ENCODE measurements at places on chromosomes 1 and 21. TPM values are rescaled to one million over a fixed set of nuclear protein-coding genes. Genes with fewer than 3 reads are reported as not detected.

The SYT14 gene
- 3.7 TPM for polyA plus RNA-seq

DNA sequence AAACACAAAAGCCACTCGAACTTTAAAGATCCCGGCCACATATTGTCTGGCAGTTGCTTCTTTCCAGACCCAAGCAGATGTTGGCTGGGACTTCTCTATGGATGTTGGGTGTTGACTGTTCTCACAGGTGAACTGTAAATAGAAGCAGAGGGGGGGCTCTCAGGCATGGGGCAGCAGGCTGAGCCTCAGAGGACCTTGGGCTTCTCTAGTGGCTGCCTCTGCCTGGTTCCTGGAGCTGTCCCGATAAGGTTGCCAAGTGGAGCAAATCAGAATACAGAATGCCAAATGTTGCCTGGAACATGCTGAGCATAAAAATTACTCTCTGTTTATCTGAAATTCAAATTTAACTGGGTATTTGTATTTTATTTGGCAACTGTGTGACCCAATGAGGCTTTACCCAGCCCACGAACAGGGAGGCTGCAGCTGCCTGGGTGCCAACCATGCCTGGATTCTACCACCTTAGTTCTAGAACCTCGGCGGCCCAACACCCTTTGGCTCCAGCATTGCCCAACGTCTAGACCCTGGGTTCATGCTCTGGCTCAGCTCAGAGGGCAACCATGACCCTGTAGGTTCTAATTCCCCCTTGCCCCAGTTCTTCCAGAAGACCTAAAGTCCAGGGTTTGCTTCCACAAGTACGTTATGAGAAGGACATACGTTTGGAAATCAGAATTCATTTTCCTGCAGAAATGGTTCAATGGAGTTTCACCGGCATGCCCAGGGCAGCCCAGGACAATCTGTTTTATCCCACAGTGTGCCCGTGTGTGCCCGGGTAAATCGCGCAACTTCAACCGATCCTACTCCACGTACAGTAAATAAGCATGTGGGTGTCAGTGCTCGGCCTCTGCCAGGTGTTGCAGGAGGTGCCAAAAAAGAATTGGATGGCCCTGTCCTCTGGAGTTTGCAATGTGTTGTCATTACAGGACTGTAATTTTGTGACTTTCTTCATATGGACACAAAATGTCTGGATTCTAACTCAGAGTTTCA is 5.4 kb upstream of the SLC45A1 start:
- no peak for DNase-seq

- peak; percentile 90 for DNase-seq
Measured at GRCh38 chr1:19398309-19398760, 86.2 kb downstream of the SLC66A1 start.

- DNase-seq, result no peak
Measured at GRCh38 chr1:221469476-221469875, 272.4 kb downstream of the DUSP10 start.

DNA sequence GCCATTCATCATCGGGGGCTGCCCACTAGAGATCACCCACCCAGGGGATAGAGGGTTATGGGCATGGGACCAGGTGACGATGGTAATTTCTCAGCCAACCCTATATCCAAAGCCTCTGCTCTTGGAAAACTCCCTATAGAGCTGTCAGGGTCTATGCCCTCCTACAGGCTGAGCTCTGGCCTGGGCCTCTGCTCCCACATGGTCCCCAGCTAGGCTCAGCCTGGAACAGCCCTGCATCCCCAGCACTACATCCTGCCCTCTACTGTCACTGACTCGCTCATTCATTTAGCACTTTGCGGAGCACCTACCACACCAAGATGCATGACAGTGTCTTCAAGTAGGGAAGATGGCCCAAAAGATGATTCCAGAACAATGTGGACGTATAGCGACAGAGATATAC is 45.0 kb upstream of the EPS8L3 start:
- DNase-seq, result no peak

DNA sequence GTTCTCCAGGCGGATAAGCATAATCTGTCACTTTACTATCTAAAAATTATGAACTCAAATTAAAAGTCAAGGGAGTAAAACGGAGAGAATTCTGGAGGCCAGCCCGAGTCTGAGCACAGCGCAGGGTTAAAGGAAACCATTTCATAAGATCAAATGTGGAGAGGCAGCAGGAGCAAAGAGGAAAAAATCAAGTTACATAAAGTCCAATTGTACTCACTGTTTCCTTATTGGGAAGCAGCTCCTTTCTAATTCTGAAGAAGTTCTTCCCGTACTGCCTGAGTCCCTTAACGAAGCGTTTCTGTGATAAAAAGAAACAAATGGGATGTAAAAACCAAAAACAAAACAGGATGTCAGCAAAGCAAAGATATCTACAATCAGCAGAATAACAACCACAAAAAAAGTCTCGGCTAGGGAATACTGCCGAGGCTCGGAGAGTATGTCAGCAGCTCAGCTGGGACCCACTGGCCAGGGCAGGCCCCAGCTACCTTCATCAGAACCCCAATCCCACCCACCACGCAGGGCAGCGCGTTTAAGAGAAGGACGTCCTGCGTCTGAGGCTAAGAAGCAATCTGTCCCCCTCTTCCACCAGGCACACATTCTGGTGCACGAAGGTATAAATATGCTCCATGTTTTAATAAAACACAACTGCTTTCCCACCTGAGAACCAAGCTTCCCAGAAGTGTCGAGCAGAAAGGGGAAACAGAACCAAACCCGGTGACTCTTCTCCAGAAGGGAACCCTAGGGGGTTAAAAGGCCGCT is 104.8 kb downstream of the SLC45A1 start:
- DNase-seq, result no peak

The LCE1A gene
- not detected for polyA plus RNA-seq

The ATP1A4 gene
- polyA plus RNA-seq, result not detected

GRCh38 chr1:44553127-44553758 is 121.0 kb downstream of the TMEM53 start:
- DNase-seq, result no peak

The MARK1 gene
- not detected for polyA plus RNA-seq

- no peak for DNase-seq
Measured at GRCh38 chr21:32779983-32780382, 8.4 kb upstream of the PAXBP1 start.

The BRINP3 gene
- 0.09 TPM for polyA plus RNA-seq

The REN gene
- polyA plus RNA-seq, result 0.72 TPM

- no peak for DNase-seq
Measured at GRCh38 chr1:90726986-90727480, 9.9 kb upstream of the BARHL2 start.

- DNase-seq, result no peak
Measured at GRCh38 chr21:39696618-39697017, 48.4 kb upstream of the IGSF5 start.

The SPATA17 gene
- 0.69 TPM for polyA plus RNA-seq

DNA sequence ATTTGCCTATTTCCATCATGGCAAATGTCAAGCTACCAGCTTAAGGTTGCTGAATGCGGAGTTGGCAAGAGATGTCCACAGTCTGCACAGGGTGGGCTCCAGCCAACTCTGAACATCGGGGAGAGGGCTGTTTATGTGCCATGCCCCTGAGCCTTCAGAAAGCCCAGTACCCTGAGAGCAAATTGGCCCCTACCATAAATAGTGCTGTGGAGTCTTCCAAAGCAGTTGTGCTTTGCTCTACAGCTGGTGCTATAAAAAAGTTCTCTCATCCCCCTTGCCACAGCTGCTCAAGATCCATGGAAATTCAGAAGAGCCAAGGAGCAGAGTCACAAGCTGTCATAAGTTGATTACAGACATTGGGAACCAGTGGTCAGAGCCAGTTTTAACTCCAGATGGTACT is 85.6 kb upstream of the CLDN14 start:
- no peak for DNase-seq

DNA sequence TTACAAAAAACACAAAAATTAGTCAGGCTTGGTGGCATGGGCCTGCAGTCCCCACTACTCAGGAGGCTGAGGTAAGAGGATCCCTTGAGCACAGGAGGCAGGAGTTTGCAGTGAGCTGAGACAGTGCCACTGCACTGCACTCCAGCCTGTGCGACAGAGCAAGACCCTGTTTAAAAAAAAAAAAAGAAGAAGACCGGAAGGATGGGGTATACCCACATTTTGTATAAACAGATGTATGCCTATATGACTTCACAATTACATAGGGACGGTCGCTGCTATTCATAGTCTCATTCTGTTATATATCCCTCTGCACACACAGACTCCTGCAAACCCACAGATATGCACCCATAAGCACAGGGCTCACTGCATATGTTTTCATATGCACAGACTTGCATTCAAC is 12.7 kb downstream of the LCK start:
- DNase-seq, result no peak

The MMEL1 gene
- polyA plus RNA-seq, result 0.10 TPM

- DNase-seq, result no peak
Measured at GRCh38 chr1:155093911-155094621, 15.4 kb downstream of the EFNA3 start.

The ATXN7L2 gene
- polyA plus RNA-seq, result 1.5 TPM

DNA sequence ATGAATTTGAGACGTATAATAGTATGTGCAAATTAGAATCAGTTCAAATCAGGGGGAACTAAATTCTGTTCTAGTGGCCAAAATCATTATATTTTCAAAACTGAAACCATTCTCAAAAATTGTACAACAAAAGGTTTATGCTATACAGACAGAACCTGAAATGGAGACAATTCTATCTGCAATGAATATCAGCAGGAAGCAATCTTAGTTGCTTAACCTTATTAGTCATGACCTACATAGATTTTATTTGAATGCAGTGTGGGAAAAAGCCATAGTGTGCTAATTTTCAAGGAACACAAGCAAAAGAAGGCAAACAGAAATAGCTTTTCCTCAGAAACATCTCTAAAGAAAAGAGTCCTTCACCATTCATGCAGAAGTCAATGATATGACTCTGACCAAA is 6.5 kb downstream of the AK5 start:
- no peak for DNase-seq

The GBP2 gene
- 56.8 TPM for polyA plus RNA-seq

DNA sequence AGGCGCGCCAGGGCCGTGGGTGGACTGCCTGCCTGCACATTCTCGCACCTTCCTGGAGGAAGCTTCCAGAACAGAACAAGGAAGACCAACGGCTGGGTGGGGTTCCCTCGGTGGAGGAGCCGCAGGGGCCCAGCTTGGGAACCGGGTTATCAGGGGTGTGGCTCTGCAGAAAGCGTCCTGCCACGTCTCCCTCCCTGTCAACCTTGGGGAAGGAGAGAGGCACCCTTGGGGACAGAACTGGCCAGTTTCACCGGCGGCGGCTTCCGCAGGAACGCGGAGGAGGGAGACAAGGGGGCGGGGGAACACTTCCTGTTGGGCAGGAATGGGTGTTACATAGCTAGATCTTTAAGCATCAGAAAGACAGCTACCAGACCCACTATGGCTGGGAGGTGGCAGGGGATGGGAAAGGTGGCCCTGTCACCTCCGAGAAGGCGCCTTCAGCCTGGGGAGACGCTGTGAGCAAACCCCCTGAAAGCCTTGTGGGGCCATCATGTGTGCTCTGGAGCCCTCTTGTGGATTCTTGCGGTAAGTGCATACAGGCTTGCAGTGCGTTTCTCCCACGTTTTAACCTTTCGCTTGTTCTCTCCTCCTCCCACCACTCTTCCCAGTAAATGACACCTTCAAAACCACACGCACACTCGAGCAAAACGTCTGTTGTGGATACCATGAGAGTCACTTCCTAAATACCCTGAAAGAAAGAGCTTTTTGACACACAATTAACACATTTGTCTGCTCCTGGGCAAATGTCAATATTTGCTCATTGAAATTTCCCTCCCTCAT is 3.8 kb upstream of the PLEKHA6 start:
- DNase-seq, result peak; percentile 29

DNA sequence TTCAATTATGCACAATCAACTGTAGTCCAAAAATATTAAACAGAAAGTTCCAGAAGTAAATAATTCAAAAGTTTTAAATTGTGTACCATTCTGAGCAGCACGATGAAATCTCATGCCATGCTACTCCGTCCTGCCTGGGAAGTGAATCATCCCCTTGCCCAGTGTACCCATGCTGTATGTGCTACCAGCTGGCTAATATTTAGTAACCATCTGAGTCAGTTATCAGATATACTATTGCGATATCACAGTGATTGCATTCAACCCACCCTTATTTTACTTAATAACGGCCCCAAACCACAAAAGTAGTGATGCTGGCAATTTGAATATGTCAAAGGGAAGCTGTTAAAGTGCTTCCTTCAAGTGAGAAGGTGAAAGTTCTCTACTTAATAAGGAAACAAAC is 56.2 kb downstream of the EVI5 start:
- DNase-seq, result no peak

The CAPN8 gene
- not detected for polyA plus RNA-seq

DNA sequence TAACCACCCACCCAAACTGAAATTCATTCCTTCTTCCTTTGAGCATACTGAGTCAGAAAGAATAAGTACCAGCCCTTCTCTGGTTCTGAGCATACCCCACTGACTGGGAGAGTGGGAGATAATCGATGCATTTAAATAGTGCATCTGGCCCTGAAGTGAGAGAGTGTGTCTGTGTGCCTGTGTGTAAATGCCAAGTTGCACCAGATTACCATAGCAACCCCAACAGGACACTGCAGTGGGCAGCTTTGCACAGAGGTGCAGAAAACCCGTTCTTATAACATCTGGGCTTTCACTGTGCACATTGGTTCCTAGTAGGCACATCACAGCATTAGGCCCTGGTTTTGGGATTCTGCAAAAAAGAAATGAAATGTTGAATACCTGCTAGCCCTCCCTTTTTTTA is 2.3 kb downstream of the ASTN1 start:
- no peak for DNase-seq

DNA sequence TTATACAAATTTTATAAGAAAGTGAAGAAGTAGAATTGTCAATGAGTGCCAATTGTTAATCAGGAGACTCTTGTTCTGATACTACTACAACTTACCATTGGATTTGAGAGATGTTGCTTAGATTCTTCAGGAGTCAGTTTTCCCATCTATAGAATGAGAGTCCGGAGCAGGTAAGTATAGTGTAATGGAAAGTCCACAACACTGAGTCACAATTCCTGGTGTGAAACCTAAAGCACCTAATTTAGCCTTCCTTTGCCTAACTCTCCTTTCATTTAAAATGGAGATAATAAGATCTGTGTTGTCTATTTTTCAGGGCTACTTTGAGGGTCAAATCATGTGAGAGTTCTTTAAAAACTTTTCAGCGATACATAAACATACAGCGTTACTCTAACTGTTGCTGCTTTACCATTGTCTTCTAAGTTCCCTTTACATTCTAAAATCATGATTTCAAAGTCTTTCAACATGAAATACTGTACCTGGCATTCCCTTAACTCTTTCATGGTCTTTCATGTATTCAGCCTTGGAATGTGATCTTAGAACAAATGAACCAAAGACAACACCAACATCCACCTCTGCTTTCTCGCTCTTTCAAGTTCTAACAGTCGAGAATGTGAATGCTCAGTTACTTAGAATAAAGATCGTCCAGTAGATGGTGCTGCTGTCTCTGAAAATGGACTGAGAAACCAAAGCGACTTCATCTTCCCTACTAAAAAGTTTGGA is 90.9 kb downstream of the SLC30A10 start:
- peak; percentile 10 for DNase-seq

The NUDT4B gene
- 18.7 TPM for polyA plus RNA-seq

- no peak for DNase-seq
Measured at GRCh38 chr21:14736672-14737071, 190.6 kb upstream of the SAMSN1 start.

The S100A8 gene
- polyA plus RNA-seq, result not detected

Data from AG04450 (cell line).